Common myeloid progenitor, CD34-positive (primary cell): ENCODE measurements at places on chromosomes 7 and 10.

GRCh38 chr10:74418285-74418872 lies 267.4 kb downstream of the ADK start:
- no peak for DNase-seq

GRCh38 chr10:72074574-72075375 lies 13.6 kb downstream of the SPOCK2 start:
- no peak for DNase-seq

DNA sequence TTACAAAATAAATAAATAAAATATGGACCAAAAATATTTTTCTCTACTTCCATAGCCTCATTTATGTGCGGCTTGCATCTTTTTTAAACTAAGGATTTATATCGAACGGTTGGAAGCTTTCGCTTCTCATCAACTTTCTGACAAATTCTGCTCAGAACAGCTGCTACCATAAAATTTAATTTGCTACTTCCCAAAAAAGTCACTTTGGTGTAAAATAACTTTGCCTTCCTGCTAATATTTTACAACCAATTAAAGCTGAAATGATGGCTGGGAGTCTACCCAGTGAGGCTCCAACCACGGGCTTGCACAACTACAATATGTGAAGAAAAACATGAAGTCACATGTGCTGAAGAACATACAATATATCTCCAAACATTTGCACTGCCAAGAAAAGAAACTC lies 253.1 kb upstream of the NEBL start:
- DNase-seq = no peak

DNA sequence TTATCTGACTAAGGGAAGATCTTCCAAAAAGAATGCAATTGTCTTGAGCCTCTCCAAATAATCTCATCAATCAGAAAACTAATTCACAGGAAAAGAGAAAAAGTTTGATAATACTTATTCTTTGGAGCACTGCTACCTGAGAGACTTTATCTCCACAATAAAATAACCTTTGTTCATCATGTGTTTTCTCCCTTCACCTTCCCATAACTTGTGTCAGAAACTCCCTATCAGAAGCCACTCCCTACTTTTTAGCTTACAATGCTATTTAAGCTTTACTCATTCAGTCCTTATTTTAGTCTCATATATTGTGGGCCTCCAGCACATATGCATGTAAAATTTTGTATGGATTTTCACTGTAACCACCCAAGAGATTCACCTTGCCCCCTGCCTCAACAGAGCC lies 998 bp downstream of the CYP3A43 start:
- DNase-seq = no peak

DNA sequence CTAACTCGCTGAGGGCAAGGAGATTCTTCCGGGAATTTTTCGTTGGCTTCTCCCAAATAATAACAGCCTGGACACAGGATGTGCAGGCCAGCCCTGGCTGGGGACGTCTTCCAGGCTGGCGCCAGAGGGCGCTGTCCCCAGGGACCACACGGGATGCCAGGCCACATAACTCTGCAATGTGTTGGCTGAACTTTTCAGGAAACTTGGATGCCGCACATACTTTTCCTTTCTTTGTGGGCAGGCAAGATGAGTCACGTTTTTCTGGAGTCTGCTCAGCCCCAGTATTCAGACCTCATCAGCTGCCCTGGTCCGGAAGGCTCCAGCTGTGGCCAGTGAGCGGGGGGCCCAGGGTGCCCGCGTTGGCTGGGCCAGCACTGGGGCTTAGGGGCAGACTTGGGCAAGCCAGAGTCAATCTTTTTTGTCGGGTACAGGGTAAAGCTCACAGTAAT lies 122.7 kb downstream of the PRKAG2 start:
- peak; percentile 34 for DNase-seq

DNA sequence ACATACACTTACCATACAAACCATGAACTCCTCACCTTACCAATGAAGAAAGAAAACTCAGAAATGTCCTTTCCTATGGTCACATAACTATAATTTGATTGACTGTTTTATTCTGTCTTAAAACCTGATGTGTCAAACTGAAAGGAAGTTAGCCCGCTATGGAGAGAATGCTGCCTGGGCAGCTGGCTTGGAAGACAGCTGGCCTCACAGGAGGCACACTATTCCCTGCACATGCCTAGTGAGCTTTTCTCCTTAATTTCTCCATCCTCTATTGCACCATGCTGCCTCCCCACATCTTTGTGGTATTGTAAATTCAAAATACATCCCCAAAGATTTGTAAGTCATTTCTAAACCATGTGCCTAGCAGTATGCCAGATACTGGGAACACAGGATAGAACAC lies 163.3 kb downstream of the STK31 start:
- DNase-seq = no peak

DNA sequence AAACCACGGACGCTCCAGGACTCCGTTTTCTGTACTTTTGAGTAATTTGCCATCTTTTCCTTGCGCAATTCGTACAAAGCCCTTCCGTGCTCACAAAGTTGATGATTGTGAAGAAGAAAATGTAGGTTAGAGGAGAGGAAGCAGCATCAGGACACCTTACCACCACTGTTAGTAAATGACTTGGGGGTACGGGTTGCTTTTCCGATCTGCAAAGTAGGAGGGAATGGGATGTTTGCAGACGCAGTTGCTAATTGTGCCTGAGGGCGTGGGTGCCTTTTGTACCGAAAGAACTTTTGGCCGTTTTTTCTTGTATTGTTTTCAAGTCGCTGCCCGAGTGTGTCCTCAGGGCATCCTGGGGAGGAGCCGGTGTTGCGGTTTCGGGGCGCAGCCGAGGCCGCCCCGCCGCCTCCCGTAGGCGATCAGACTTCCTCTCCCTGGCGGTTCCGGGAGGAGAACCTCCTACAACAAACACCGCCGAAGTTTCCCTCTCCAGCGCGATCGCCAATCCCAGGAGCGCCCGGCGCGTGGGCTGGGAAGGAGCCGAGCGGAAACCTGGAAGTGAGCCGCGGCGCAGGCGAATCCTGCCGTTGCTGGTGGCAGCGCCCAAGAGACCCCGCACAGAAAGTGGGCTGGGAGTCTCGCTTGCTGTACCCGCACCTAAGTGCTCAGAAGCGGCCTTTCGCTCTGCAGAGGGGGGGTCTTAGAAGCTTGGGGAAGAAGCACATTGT lies 1.0 kb downstream of the PRR15 start:
- DNase-seq = peak; percentile 78

DNA sequence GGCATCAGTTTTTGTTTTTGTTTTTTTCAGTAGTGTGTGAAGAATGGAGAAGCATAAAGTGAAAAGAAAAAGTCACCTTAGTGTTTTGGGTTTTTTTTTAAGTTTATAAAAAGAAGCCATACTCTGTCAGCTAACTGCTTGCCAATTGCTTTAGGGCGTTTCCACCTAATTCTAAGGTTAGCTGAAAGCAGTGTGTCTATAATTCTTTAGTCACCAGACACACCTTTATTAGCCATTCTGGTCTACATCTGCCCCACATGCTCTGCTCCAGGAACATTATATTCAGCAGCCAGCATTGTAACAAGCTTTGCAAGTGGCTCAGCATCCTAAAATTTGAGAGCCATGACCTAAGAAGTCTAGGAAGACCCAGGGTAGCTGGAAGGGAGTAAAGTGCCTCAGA lies 14.1 kb upstream of the SLC16A12 start:
- no peak for DNase-seq

GRCh38 chr10:63763744-63764143 lies 242.5 kb downstream of the REEP3 start:
- no peak for DNase-seq

- DNase-seq = peak; percentile 79
Measured at GRCh38 chr7:150904011-150904909, 51.9 kb downstream of the AOC1 start.

DNA sequence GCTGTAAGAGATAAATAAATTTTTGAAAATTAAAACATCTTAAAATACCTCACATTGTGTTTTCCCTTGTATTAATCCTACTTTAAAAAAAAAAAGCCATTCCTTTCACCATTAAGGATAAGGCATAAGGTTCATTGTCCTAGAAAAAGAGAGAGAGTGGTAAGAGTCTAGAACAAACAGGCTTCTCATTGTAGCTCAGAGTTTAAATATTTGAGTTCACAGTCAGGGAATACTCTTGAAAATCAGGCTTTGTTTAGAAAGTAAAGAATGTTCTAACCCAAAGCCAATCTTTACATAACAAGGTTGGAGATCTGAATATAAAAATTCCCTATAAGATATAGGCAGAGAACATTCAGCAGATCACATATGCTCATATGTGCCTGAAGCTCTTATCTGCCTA lies 40.2 kb upstream of the TES start:
- DNase-seq = no peak

DNA sequence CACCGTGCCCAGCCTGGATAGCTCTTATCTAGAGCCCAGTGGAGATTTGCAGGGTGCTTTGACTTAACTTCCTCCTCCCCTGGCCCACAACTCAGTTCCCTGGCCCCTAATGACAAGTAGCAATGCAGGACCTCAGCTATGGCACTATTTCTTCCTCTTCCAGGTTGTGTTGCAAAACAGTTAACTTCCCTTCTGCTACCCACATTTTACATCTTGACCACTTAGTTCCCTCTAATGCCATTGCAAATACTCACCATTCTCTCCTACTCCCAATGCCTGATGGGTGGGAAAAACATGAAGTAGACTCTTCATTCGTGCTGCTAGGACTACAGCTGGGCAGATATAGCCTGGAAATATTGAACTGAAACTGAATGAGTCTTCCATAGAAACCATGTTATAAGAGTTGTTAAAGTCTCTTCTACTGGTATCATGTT lies 39.1 kb upstream of the FGL2 start:
- DNase-seq = peak; percentile 34

DNA sequence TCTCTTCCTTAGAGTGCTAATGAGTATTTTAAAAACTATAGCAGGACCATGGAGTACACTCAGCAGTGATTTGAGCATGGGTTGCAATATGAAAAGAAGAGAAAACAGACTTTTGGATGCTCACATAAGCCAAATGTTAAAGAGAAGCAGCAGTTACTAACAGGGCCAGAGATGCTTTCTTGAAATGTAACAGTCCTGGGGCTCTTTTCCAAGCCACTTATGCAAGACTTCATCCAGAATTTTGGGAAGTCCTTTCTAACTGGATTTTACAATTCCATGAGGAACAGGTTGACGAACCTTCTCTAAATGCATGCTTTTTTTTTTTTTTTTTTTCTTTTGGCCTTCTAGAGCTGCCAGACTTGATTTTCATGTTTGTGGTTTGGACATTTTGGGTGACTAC lies 282.0 kb downstream of the SEC23IP start:
- no peak for DNase-seq

DNA sequence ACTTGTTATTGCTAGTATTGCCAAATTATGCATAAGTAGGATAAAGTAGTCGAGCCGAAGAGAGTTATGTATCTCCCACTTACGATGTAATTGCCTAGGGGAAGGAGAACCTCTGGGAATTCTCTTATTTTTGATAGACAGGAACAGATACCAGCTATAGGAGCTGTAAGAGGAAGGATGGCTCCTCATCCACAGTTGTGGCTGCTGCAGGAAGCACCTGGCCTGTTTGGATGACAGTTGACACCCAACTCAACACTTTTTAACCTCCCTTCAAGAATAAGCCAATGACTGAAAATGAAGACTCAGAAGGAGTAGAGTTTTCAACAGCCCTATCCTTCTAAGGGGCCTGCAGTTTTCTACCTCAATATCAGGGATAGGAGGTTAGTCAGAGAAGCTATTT lies 6.3 kb downstream of the DYDC1 start:
- DNase-seq = peak; percentile 46

DNA sequence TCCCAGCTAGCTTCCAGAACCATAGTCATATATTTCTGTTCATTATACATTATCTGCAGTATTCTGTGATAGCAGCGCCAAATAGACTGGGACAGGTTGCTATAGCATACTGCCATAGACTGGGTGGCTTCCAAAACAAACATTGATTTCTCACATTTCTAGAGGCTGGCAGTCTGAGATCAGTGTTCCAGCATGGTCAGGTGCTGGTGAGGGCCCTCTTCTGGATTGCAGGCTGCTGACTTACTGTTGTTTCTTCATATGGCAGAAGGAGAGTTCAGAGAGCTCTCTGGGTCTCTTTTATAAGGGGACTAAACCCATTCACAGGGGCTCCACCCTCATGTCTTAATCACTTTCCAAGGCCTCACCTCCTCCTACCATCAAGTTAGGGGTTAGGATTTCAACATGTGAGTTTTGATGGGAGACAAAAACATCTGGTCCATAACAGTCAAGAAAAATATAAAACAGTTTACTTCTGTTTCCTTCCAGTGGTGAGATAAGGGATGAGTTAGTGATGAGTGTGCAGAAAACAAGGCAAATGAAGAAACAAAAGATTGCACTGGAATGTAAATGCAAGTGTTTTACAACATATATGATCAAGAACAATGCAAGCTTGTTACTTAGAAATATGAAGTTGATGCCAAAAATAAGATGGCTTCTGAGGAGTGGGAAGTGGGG lies 399.0 kb upstream of the C7orf33 start:
- DNase-seq = peak; percentile 83
